ELR (cell line): ENCODE measurements at places on chromosomes 2 and 18.

- no peak for DNase-seq
Observed at GRCh38 chr2:97764559-97765263, 51.3 kb downstream of the ZAP70 start.

DNA sequence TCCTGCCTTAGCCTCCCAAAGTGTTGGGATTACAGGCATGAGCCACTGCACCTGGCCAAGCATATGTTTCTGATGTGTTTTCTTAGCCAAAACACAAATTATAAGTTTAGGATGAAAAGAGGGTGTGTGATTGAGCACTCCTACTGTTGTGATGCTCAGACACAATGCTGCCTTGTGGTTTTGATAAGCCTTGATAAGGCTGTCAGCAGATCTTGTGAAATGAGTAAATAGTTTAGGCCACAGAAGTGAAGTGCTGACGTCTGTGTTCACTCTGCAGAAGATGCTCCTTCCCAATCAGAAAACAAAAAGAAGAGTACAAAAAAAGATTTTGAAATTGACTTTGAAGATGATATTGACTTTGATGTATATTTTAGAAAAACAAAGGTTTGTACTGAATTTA, 24.3 kb downstream of the NCAPH start:
- no peak for DNase-seq

DNA sequence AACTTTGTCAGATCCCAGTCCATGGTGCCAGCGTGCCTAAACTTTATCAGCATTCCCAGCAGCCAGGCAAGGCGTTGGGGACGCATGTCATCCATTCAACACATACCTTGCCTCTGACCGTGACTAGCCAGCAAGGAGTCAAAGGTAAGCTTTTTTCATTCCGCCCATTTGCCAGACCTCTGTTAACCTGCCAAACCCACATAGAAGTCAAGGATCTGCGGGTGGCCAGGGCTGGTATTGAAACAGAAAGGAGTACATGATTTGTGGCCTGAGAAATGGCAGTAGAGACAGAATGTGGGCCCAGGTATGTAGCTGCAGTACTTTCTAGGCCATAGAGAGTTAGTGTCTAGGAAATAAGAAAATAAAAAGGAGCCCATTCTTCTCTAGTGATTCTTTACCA, 240.2 kb downstream of the LTBP1 start:
- DNase-seq: no peak

GRCh38 chr2:209383212-209383611, 40.6 kb upstream of the MAP2 start:
- peak; percentile 79 for DNase-seq

GRCh38 chr2:27727257-27727656, 44.3 kb upstream of the MRPL33 start:
- no peak for DNase-seq

- DNase-seq: peak; percentile 28
Observed at GRCh38 chr2:88187927-88188326, 17.8 kb downstream of the THNSL2 start.

DNA sequence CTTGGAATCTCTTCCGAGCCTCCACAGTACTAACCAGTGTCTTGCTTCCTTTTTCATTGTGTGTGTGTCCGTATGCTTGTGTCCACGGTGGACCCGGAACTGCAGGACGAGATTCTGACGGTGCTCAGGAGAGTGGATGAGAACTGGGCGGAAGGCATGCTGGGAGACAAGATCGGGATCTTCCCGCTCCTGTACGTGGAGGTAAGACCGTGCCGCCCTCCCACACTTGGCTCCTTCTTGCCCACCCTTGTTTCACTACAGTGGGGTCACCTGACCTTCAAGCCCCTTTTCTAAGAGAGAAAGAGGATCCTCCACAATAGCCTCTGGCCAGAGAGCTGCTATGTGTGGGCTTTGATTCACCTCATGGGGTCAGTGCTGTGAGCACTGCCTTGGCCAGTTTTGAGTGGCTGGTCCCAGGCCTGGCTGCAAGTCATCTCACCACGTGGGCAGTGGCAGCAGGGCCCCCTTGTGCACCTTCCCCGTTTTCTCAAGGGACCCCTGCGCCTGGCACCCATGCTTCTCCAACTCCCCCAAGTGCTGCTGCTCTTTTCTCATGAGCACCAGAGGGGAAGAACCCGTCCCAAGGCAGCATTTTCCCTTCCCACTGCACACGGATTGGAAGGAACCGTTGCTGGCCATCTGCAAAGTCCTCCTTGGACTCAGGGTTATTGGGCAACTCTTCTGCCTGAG, 242.1 kb downstream of the SEPTIN10 start:
- no peak for DNase-seq

DNA sequence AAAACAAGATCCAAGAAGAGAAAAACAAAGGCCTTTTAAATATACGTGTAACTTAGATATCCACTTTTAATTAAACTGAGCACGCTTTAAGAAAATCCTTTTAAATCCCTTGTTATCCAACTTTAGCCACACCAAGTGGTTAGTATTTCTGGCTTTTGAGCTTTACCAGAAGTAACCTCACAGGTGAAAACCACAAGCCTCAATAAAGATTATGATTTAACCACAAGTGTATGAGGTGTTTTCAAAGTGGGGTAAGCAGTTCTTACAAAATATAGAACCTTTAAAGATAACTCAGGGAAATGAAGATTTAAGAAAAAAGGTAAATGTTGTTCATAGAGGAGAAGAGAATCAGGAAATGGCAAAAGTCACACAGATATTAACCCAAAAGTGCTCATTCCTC, 58.4 kb upstream of the CDCA7 start:
- DNase-seq: no peak

DNA sequence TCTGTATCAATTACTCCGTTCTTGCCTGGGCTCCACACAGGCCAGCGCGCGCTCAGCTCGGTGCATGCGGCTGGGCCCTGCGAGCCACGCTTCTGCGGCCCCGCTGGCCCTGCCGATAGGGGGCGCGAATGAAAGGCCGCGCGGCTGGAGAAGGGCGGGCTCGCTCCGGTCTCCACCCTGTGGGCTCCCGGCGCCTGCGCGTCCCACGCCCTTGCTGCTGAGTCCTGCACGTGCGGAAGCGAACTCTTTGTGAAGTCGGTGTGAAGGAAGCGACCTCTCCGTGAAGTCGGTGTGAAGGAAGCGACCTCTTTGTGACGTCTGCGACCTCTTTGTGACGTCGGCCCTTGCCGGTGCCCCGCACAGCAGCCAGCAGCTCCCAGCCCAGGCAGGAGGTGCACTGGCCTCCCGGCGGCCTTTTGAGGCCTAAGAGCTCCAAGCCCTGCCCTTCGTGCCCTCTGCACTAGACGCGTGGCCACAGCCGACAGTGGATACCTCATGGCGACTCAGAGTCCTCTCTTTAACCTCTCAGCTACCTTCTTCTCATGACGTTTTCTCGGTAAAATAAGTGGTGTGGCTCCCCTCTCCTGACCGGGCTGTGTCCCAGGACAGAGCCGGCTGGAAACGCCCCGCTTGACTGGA, 391.9 kb upstream of the RAB6C start:
- DNase-seq: no peak

- peak; percentile 46 for DNase-seq
Observed at GRCh38 chr2:100813527-100813926, 6.4 kb upstream of the NPAS2 start.

- no peak for DNase-seq
Observed at GRCh38 chr18:3449512-3450011, 410 bp upstream of the TGIF1 start.

DNA sequence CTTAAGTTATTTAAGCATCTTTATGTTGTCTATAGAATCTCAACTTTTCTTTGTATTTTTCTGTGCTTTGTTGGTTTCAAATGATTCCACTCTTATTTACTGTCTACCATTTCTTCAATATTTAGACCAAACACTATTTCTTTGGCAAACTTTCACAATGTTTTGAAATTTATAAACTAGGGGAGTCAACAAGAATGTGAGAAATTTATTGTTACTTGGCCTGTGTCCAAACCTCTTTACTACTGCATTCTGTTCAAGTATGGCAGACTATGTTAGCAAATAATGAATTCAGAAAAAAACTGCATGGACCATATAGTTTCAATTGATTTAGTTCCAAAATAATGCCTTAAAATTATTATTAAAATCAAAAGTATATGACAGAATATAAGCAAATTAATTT, 470.2 kb downstream of the FBXO15 start:
- DNase-seq: no peak
